Nephron progenitor cell (in vitro differentiated cells): ENCODE measurements at places on chromosomes 3 and 15.

GRCh38 chr3:151943539-151943938 lies 70.1 kb downstream of the SUCNR1 start:
- no peak overlapping the region for H3K27ac ChIP-seq
- H3K4me3 ChIP-seq: no peak overlapping the region
- no peaks in the 10 kb centered on the region for H3K27me3 ChIP-seq

- H3K27ac ChIP-seq: no peak overlapping the region
- no peak overlapping the region for H3K4me3 ChIP-seq
- H3K27me3 ChIP-seq: peaks cover 3% of the 10 kb centered on the region
- H3K36me3 ChIP-seq: no peaks in the 10 kb centered on the region
- H3K4me1 ChIP-seq: no peaks in the 10 kb centered on the region
- DNase-seq: no peak
Measured at GRCh38 chr3:117084277-117084676, 374.7 kb downstream of the TUSC7 start.

- H3K4me1 ChIP-seq: peaks cover 53% of the 10 kb centered on the region
- DNase-seq: no peak
- peaks cover 21% of the 10 kb centered on the region for H3K36me3 ChIP-seq
- H3K4me3 ChIP-seq: no peak overlapping the region
Measured at GRCh38 chr15:64847876-64848716, 6.4 kb downstream of the PLEKHO2 start.

DNA sequence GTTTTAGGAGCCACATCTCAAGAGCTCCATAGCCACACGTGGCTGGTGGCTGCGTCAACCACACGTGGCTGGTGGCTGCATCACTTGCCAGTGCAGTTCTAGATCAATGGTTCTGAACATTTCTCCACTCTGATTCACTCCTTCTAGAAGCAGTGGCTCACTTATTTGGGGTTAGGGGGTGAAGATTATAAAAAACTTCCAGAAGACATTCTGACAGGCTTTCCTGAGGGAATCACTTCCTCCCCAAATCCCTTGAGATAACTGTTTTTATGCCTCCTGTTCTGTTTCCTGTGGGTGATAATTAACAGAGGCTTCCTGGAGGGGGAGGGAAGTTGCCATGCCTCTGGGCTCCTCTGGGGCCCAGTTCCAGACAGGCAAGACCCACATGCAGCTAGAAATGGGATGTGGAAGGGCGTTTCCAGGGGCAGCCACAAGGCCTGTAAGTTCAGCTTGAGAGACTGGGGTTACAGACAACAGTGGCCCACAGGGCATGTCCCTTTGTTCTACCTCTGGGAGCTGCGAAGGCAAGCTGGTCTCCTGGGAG lies 23.6 kb downstream of the HEG1 start:
- H3K36me3 ChIP-seq: peaks cover 40% of the 10 kb centered on the region
- peaks cover 13% of the 10 kb centered on the region for H3K4me1 ChIP-seq
- no peak for DNase-seq
- H3K27ac ChIP-seq: peak overlapping the region; percentile 93
- no peaks in the 10 kb centered on the region for H3K27me3 ChIP-seq

DNA sequence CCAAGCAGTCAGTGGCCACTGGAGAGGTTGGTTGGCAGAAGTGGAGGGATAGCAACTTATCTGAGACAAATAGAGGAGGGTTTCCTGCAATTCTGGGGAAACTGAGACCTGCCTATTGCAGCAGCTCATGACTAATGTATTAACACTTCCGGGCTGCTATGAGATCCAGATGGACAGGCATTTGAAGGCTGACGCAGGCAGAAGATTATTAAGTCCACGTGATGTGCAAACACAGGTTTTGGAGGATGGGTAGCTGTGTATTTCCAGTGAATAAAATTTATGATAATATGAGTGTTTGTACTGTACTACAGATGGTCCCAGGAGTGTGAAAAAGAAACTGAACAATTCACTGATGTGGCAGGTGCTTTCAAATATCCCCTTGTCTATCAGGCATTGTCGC lies 28.5 kb upstream of the CFAP161 start:
- no peak overlapping the region for H3K4me3 ChIP-seq
- H3K27me3 ChIP-seq: peaks cover 33% of the 10 kb centered on the region
